ENCODE measurements at places on chromosomes 12 and 14.

DNA sequence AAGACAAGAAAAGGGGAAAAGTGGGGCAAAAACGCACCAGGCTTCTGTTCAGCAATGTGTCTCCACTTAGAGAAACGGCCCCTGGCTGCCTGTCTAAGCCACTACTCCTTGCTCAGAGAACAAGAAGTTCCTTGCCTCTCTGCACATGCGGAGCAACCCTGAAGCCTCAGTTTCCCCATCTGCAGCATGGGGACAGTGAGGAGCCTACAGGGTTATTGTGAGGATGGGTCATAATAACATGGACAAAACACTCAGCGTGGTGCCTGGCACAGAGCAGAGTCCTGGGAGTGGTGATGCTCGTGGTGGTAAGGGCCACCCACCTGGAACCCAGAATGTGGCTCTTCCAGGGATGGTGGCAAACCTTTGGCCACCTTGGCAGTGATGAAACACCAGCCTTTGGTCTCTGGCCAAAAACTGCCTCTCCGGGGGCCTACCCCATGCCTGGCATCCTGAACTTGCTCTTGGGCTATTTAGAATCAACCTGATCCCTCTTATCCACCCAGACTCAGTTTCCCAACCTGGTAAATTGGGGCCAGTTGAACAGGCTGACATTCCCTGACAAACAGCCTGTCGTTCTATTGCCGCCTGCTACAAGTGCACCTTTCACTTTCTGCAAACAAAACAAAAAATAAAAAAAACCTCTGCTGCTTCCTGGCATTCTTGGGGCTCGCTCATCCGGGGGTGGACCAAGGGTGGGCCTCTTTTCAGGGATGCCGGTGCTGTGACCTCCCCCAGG is 56.5 kb upstream of the DLK1 start:
- DNase-seq: no peak

DNA sequence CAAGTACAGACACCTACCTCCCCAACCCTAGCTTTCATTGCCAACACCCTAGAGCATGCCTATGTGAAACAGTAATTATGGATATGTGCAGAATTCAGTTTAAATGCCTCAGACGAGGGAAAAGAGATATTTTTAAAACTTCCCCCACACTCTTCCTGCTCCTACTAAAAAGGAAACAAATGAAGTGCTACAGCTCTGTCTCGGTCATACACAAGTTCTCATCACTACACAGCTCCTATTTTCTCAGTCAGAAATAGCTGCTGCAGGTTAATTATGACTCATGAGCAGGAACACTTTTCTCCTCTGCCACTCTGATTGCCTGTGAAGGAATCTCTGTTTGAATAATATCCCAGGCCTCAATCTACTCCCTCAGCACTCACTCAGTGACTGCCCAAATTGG is 703.6 kb upstream of the FLRT2 start:
- DNase-seq: no peak

GRCh38 chr14:101948666-101949216 is 15.6 kb upstream of the DYNC1H1 start:
- DNase-seq: no peak

- no peak for DNase-seq
Measured at GRCh38 chr12:100101000-100101399, 41.7 kb downstream of the BLTP3B start.

- DNase-seq: no peak
Measured at GRCh38 chr12:93536111-93536765, 36.2 kb upstream of the SOCS2 start.

DNA sequence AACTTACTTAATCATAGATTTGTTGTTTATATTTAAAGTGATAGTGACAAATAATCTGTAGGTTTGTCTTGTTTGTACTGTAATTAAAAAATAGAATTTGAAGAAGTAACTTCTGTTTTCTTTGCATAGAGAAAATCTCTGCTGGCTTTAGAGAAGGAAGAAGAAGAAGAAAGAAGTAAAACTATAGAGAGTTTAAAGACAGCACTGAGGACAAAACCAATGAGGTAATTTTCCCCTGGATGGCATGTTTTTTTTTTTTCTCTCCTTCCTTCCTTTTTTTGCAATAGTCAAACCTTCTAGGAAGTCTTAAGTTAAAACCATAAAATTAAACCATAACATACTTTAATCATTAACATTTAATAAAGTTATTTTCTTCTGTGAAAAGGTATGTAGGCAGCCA is 131.9 kb downstream of the DAAM1 start:
- DNase-seq: no peak

GRCh38 chr14:84492685-84493084 is 1037.3 kb upstream of the FLRT2 start:
- DNase-seq: no peak

GRCh38 chr12:3119192-3119755 is 42.1 kb downstream of the TSPAN9 start:
- DNase-seq: no peak

DNA sequence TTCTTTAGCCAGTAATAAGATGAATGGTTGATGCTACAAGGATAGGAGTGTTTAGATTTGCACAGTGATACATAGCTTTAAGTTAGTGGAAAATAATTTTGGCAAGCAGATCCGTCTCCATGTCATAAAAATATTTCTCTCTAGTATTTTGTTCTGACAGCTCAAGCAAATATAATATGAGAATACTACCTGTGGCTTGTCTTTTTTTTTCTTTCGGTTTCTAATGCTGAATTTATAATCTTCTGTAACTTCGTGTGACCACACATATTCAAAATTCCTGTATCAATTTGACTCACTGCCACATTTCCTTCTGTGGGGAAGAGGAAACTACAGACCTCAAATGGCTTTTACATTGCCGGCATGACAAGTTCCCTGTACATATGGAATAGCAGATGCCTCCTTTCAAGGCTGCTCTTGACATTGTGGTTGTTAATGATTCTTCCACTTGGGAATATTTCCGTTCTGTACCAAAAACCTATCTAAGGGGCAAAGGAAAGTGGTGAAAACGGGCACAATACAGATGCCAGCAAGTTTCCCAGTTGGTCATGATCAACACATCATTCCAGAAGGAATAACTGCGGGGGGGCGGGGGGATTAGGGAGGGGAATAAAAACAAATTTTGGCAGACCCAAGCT is 103.6 kb upstream of the CCDC91 start:
- DNase-seq: no peak

DNA sequence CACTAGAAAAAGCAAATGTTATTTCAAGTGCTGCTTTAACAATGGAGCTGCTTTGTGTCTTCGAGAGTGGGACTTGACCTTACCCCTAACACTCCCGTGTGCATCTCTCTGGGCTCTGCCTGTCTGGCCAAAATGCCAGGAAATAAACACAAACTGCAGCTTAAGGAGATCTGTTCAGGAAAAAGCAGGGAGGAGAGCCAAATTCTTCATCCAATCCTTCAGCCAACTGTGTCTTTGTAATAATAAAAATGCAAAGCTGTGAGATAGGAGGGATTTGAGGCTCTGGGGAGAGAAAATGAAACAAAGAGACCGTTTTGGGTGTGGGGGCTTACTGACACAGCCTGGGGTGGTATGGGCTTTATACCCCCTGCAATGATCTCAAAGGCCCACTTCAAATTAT is 85.8 kb upstream of the WSCD2 start:
- DNase-seq: no peak

- no peak for DNase-seq
Measured at GRCh38 chr12:15984097-15984800, 73.1 kb downstream of the DERA start.

DNA sequence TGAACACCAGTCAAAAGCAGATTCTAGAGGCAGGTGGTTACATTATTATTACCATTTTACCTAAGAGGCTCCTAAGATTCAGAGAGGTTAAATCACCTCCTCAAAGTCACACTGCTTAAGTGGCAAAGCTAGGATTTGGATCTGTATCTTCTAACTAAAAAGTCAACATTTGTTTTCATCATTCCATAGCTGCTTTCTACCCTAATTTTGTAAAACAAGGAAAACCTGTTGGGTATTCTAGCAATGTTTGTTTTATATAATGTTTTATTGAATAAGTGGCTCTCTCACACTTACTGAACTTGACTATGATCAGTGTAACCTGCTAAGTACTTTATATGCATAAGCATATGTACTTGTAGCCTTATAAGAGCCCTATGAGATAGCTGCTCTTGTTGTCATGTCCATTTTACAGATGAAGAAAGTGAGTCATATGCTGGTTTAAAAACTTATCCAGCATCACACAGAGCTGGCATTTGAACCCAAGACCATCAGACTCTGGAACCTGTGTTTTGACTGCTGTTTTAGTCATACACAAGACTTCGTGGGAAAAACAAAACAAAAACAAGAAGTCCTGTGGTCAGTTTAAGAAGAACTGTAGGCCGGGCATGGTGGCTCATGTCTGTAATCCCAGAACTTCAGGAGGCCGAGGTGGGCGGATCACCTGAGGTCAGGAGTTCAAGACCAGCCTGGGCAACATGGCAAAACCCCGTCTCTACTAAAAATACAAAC is 31.7 kb upstream of the EVL start:
- DNase-seq: no peak

- peak; percentile 77 for DNase-seq
Measured at GRCh38 chr12:57124261-57124877, 3.9 kb upstream of the LRP1 start.

Measured in activated CD8-positive, alpha-beta memory T cell treated with anti-CD3 and anti-CD28 coated beads, Interleukin-2, amount 50 U/mL, for 4 hours (primary cell).